ENCODE measurements at places on chromosomes 3 and 15.
A peak's percentile ranks its signal among the peaks of the same experiment; 100 is the strongest.

DNA sequence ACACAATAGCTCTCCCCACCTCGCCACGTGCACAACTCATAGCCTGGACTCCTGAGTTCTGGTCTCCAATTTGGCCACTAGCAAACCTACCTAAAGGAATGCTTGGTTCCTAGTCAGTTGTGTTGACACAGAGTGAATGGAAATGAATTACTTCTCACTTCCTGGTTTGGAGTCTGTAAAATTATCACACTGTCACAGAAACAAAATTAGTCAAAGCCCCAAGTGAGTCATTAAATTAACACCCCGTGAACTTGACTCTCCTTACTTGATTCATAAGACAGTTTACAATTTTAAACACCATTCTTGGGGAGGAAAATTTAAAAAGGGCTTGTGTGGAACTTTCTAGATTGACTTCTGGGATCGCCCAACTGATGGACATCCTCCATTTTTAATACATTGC lies 276.2 kb upstream of the CTNNB1 start:
- DNase-seq: no peak

GRCh38 chr15:92883876-92884435 lies 16.2 kb upstream of the CHD2 start:
- DNase-seq: no peak

DNA sequence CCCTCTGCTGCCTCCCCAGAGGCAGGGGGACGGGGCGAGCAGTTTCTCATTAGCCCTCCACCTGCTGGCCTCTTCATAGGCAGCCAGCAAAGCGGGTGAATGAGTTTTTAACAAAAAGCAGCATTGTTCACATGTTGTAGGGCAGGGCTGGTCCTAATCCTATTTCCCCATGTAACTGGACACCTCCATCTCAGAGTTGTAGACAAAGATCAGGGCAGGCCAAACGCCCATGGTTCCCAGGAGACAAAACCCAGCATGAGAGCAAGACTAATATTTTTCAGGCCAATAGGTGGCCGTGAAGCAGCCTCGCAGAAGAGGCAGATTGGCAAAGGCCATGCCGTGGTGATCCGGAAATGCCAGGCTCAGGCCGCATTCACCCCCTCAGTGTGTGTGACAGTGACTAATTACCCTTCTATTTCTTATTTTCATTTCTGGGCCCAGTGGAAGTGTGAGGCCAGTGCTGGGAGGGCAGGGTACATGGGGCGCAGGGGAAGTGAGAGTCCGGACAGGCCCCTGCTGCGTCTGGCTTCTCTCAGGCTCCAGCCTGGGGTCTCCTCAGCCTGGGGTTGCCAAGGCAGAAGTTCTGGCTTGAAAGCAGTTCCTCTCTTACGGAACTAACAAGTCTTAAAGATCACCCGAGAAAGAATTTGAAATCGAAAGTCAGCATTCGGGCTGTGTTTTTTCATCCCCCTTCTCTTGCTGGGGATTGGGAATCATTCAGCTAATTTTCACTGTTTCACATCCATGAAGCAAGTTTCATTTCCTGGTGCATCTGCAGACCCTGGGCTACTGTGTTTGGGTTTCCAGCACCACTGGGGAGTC lies 64.8 kb downstream of the BOC start:
- DNase-seq: peak; percentile 91

- DNase-seq: no peak
These were observed 9.8 kb upstream of the FNDC3B start for GRCh38 chr3:172029425-172030098.

DNA sequence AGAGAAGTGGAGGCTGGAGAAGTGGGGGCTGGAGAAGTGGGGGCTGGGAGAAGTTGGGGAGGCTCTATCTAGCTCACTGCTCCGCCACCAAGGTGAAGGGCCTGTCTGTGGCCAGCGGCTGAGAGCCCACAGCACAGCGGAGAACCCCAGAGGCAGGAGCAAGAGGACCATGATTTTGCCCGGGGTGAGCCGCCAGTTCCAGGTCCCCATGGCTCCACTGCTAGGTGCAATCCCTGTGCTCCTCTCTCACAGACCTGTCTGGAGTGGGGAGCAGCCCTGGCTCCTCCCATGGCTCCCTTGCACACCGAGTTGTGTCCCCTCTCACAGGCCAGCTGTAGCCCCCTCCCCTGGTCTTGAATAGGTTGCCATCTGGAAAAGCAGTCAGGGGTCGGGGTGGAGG lies 4.7 kb upstream of the NRROS start:
- no peak for DNase-seq

DNA sequence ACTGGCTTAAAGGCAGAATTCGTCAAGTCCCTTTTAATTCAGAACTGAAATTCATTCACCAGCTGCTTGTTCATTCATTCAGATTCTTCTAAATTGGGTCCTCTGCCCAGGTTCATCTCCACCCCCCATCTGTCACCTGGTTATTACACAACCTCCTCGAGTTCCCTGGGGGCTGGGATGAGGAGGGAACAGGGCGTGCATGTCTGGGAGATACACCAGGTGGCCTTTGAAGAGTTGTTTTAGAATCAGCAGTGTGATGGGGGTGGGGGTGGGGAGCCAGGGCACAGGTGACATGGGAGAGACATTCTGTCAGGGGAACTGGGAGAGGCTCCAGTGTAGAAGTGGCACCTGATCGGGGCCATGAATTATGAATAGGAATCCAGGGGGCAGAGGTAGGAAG lies 8.2 kb downstream of the SNX33 start:
- DNase-seq: no peak

GRCh38 chr3:6736836-6737629 lies 123.9 kb upstream of the GRM7 start:
- DNase-seq: no peak

DNA sequence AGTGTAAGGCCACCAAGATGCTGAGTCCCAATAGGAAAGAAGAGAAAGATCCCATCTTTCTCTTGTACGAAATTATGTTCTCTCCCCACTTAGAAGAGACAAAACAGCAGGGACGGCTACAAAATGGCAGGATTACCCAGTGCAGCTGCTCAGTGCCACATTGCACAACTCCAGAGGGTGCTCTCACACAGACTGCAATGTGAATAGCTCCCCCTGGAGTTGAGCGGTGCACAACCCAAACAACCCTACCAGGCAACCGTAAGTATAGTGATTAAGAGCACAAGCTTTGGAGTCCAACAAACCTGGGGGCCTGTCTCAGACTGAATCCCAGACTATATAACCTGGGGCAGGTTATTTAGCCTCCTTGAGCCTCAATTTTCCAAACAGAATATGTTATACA lies 3.1 kb upstream of the BHLHE40 start:
- DNase-seq: no peak

- DNase-seq: no peak
These were observed 1.6 kb downstream of the MUSTN1 start for GRCh38 chr3:52833202-52833601.

- DNase-seq: no peak
These were observed 50.1 kb downstream of the KLHL25 start for GRCh38 chr15:85744579-85744978.

DNA sequence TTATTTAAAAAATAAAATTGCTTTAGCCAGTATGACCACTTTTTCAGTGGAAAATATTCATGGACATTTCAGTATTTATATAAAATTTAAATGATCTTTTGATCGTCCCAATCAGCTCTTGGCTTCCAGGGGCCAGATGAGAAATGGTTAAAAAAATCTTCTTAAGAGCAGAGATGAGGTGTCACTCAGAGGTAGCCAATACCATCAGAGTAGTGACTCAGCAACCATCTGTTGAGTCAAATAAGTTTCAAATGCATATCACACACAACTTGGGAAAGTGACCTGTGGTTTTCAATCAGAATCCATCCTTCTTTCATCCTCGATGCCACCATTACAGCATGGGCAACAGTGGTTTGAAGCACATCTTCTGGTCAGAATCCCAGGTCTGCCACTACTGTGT lies 958.8 kb upstream of the NR2F2 start:
- no peak for DNase-seq

DNA sequence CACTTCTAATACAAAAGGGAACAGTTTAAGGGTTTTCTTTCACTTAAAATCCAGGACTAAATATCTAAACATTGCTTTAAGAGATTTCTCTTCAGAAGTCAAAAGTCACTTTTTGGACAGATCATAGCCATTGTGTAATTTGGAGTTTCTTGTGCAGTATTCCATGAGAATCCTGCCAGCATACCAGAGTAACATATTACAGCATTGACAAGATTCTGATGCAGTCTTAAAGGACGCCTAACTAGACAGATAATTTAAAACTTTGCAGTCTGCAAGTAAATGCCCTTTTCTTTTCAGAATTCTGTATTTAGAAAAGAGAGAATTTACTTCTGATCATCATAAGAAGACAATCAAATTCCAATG lies 17.5 kb upstream of the IGSF10 start:
- no peak for DNase-seq

DNA sequence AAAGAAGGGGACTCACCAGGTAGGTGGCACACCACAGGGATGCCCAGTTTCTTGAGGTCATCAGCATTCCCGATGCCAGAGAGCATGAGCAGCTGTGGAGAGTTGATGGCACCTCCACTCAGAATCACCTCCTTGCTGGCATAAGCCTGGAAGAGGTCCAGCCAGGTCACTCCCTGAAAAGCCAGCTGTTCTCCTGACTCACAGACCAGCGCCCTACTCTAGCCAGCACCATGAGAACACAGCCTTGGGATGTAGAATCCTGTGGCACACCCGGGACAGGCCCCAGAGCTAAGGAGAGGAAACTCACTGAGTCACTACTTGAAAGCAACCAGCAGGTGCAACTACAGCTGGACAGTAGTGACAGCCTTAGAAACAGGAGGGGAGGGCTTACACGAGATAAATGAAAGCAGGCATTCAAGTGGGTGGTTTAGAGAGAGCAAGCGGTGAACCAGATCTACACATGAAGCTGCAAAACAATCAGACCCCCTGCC lies 24.5 kb downstream of the CHDH start:
- no peak for DNase-seq

DNA sequence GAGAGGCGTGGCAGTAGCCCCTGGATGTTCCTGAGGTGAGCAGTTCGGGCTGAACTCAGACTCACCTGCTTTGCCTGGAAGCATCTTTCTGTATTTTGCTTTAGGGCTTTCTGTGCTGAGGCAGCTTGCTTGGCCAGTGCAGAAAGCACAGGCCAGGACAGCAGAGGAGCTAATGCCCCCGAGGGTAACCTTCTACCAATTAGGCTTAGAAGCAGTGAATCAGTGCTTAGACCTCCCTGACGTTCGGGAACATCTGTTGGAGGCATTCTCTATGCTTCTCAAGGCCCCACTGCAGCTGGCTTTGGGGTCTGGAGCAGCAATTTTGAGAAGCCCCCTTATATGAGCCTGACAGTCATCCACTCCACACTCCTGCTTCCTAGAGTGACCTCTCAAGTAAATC lies 350.7 kb upstream of the PROK2 start:
- DNase-seq: no peak

DNA sequence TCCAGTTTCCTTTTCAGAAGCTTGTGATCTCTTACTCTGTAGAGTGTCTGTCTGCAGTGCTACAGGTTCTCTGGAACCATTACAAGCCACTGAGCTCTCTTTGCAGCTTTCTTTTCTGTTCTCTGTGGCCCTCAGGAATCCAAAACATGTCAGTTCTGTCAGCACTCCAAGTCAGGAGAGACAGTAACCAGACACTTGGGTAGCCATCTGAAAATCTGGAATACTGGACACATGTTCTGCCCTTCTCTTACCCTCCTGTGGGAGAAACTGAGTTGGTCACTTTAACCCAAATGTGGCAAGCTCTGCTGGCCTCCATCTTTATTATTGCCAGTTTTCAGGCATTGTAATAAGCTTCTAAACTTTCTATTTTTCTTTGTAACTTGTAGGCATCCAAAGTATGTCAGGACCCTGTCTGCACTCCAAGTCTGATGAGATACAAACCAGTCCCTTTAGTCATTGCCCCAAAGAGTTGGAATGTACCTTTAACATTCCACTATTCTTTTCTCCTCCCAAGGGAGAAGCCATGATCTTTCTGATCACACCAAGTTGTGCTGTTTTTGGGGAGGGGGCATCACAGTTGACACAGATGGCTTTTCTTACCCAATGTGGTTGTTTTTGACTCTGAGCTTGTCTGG lies 183.7 kb downstream of the DPH6 start:
- DNase-seq: no peak

DNA sequence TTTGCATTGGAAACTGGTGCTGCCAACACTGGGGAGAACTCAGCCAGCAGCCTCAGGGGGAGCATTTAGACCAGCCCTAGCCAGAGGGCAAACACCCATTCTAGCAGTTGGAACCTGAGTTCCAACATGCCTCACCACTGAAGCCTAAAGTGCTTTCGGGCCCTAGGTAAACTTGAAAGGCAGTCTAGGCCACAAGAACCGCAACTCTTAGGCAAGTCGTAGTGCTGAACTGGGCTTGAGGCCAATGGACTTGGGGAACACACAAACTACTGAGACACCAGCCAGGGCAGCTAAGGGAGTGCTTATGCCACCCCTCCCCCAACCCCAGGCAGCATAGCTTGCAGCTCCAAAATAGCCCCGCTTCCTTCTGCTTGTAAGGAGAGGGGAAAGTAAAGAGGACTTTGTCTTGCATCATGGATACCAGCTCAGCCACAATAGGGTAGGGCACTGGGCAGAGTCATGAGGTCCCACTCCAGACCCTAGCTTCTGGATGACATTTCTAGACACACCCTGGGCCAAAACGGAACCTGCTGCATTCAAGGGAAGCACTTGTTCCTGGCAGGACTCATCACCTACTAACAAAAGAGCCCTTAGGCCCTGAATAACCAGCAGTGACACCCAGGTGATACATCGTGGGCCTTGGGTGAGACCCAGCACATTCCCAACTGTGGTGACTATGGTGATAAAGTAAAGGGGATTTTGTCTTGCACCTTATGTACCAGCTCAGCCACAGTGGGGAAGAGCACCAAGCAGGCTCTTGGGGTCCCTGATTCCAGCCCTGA lies 37.3 kb upstream of the TEX9 start:
- no peak for DNase-seq

DNA sequence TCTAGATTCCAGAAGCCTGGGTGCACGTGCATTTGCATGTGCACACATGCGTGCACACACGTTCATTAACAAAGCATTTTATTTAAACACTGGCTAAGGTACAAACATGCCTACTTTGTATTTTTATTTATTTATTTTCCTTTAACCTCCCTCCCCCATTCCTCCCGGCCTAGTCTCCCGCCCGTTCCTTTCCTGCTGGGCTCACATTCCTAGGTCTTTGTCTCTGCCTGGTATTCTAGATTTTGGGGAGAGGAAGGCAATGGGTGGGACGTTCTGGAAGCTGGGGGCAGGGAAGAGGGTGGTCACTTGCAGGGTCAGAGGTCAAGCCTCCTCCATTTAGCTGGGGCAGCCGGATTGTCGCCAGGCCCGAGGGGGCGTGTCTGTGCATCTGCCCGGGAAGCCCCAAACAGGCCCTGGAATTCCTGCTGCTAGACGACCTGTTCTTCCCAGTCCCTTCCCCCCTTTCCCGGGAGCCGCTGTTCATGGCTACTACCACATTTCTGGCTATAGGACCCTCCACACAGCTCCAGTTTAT lies 51.8 kb downstream of the TRIM71 start:
- DNase-seq: no peak

DNA sequence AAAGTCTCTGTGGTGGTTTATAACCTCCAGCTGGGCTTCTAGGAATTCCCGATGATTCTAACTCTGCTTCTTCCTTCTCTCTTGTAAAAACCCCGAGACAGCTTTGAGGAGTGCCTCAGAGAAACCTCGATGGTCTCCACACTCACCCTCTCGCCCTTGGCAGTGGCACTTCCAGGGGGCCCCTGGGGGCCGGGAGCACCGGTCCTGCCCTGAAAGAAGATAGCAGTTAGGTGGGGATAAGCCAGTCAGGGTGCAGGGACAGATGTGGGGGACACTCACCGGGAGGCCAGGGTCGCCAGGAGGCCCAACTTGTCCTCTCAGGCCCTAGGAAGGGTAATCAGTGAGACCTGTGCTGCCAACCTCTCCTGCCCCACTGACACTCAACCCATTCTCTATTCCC lies 9.7 kb downstream of the COL7A1 start:
- no peak for DNase-seq
